GM03348 (cell line): ENCODE measurements at places on chromosomes 3 and 15.
A peak's percentile ranks its signal among the peaks of the same experiment; 100 is the strongest.

- DNase-seq, result no peak
These were observed 352.5 kb upstream of the DCBLD2 start for GRCh38 chr3:99253963-99254355.

DNA sequence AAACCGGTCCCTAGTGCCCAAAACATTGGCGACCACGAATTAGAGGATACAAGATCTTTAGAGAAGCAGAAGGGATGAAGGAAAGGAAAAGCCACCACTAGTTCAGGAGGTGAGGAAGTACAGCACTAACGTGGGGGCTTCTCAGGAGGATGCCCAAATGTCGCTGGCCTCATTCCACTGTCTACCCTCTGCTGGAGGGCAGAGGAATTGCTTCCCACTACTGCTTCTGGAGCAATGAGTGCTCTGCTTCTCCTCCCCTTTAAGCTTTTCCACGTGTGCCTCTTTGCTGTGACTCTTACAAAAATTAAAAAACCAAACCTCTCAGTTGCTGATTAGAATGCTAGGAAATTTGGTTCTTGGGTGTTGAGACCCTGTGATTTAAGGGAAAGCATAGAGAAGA lies 281.3 kb downstream of the CLSTN2 start:
- peak; percentile 23 for DNase-seq

DNA sequence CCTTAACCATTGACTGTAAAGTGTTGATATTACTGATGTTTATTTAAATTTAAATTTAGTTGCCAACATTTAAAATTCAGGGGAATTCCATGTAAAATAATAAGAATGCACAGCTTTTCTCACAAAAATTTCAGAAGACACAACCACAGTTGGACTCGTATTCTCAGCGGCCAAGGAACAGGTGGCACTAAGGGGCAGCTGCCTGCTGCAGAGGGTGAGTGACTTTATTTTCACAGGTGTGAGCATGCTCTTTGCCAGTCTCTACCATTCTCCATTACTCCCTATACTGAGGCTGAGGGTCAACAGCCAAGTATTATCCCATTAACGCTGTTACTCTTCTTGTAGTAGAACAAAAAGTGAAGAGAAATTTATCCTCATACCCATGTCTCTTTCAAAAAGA lies 92.1 kb upstream of the GADL1 start:
- DNase-seq, result no peak

DNA sequence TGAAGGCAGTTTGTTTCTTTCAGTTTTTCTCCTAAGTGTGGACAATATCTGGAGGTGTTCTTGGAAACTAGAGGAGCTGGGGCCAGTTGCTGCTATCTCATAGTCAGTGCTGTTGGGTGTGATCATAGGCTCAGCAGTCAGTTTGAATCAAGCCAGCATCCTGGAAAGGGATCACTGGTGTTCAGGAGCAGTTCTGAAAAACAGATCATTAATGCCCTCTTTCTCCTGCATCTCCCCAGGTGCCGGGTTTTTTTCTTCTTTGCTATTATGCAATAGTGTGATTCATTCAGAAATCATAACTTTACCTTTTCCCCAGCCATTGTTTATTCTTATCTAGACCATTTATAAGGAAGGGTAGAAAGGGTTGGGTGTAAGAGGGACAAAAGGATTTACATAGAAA lies 24.0 kb downstream of the LNP1 start:
- DNase-seq, result no peak

DNA sequence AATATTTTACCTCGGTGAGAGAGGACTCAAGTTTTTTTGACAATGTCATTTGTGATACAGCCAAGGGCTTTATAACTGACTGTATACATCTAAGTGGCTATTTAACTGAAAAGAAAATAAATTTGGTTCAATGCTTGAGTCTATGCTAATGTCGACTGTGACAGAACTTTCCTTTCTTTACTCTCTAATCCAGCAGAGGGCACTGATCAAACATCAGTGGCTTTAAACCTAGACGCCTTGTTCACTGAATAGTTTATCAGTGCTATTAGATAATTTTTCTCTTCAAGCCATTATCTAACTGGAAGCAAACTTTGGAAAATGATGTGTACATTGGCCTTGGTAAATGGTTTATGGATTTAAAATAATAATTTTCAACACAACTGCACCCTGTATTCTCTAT lies 285.1 kb downstream of the CHL1 start:
- no peak for DNase-seq

- DNase-seq, result no peak
These were observed 310.7 kb downstream of the DIPK2A start for GRCh38 chr3:144282313-144282712.

- DNase-seq, result no peak
These were observed 17.5 kb downstream of the SHC4 start for GRCh38 chr15:48946074-48946839.

DNA sequence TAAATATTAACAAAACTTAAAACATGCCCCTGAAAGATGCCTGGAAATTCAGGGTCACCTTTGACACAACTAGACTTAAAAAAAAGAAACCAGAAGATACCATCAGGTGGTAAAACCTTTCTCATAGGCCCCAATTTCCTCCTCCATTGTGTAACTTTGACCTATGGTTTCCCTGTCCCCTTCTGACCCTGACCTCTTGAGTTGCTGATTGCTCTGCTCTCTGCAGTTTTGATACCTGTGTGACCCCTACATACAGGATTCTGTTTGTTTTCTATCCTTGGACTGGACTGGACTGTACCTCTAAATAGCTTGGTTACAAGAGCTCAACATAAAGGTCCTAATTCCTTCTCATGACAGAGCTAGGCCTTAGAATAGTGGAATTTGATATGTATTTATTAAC lies 220.6 kb downstream of the ZIC4 start:
- no peak for DNase-seq

DNA sequence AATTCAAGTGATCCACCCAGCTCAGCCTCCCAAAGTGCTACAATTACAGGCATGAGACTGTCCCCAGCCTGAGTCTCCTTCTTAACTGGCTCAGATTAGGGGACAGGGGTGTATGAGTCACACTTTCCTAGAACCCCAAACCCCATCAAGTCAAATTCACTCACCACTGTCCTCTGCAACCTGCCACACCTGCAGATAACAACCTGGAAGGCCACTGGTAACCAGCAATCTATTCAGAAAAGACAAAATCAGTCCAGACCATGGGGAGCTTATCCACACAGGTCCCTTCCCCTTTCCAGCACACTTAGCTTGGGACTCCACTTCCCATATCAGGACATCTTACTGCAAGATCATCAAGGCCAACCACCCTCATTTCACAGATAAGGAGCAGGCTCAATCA lies 6.4 kb downstream of the WDR73 start:
- no peak for DNase-seq

DNA sequence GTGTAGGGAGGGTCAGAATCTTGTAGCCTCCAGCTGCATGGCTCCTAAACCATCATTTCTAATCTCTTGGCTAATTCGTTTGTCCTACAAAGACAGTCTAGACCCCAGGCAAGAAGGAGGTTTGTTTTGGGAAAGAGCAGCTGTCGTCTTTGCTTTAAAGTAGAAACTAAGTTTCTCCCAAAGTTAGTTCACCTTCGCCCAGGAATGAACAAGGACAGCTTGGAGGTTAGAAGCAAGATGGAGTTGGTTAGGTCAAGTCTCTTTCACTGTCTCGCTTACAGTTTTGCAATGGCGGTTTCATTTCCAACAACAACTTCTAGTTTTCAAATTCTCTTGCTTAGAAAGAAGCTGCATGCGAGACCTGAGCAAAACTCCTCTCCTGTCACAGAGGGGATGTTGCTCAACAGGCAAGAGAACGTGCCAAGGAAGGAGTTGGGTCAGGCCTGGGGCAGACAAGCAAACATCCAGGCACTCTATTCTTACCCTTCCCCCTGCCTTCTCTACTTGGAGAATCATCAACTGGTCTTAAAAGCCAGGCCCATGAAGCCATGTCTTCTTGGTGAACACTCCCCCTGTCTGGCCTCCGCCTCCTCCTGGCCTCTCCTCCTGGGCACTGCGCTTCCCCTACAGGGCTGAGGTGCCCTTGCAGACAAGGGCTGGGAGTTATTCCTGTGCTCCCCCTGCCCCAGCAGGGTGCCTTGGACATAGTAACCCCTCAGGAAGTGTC lies 57.6 kb downstream of the TMEM44 start:
- peak; percentile 72 for DNase-seq

- DNase-seq, result no peak
These were observed 30.0 kb upstream of the CACNA1D start for GRCh38 chr3:53464424-53464823.

- no peak for DNase-seq
These were observed 155.6 kb downstream of the ADAM10 start for GRCh38 chr15:58593870-58594269.

- no peak for DNase-seq
These were observed 75.4 kb downstream of the CDC25A start for GRCh38 chr3:48112813-48113212.

DNA sequence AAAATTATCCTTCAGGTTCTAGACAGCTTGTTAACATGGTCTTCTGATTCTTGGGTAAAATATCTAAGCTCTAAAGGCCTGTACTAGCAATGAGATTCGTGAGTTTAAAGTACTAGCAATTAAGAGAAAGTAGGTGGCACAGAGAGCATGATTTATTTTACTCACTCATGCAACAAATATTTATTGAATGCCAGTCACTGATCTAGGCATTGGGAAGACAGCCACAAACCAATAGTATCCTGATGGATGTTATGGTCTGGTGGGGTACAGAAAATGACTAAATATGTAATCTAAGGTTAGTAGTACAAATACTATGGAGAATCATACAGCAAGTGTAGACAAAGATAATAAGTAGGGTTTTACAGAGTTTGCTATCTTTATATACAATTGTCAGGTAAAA lies 751.3 kb downstream of the ZNF385D start:
- no peak for DNase-seq

DNA sequence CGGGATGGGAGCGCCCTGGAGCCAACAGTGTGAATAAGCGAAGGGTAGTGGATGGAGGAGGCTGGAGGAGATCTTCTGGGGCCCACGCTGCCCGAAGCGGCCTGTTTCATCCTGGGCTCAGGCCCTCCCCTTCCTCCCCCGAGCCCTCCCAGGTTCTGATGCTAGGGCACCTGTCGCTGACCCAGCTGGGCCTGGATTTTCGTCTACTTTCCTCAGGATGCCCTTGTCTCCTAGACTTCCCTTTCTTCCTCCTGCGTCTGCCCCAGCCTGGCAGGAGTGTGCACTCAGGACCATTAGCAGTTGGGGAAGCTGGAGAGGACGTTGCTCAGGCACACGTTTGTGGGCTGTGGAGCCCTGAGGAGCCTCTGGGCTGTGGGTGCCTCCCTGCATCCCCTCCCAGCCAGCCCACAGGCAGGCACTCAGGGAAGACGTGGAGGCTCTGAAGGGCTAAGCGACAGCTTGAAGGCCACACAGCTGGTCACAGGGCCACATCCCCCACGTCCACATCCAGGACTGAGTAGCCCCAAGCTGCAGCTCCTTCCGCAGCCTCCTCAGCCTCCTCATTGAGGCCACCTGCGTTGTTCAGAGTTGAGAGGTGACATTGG lies 23.9 kb upstream of the PIGZ start:
- DNase-seq, result no peak

GRCh38 chr3:23068016-23068728 lies 135.0 kb upstream of the UBE2E2 start:
- no peak for DNase-seq

DNA sequence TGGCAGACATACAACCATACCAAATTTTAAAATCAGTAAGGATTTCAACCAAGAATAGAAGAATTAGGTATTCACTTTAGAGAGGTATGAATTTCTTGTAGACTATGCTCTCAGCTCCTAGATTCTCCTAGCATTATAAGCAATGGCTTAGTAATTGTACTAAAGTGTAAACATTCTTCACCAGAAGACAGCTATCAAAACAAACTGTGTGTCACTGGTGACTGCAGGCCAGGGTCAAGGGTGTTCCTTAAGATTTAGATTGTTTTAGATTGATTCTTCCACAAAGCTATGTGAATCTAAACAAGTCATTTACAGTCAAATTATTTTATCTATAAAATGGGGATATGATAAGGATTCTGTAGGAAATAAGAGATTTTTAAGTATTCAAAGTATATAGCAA lies 23.1 kb upstream of the GP5 start:
- no peak for DNase-seq

DNA sequence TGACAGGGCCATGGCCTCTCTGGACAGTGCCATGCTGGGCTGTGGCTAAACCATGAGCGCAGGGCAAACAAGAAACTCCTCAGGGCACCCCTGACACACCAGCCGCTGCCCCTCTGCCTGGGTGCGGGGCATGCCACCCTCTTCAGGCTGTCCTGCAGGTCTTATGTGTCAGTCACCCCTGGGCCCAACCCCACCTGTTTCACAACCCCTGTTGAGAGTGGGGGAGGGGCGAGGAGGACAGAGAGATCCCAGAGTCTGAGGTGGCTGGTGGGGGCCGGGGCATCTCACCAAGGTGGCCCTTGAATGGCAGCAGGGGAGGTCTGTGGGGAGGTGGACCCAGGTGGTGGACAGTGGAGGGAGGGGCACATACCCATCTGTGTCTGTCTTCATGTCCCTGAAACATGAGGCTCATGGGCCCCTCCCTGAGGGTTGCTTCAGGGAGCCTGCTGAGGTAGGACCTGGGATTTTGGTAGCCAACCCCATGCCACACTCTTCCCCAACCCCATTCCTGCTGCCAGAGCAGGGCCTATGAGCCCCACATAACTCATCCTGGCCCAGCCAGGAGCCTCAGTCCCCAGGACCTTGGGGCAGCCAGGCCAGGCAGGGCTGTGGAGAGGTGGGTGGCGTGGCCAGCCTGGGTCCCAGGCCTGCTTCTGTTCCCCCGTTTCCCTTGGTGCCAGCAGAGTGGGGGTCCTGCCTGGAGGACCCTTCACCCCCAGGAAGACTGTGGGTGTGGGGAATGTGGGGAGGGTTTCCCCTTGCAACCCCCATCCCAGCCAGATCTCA lies 1.7 kb upstream of the STAB1 start:
- DNase-seq, result no peak

DNA sequence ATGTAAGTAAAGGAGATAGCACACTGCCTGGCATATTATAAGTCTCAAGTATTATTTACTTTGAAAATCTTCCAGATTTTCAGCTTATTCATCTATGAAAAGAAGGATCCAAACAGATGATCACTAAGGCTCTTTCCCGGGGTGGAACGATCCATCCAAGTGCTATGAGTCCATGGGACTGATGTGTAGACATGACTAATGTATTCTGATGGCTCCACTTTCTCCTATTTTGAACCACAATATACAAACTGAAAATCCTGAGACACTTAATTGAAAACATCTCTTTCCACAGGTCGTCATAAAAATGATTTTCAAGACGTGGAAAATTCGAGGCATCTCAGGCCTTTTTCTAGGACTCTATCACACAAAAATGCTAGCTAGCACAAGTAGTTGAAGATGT lies 33.4 kb upstream of the CHRM5 start:
- peak; percentile 51 for DNase-seq

- DNase-seq, result peak; percentile 22
These were observed 594.0 kb upstream of the UBE2E2 start for GRCh38 chr3:22609139-22609538.

DNA sequence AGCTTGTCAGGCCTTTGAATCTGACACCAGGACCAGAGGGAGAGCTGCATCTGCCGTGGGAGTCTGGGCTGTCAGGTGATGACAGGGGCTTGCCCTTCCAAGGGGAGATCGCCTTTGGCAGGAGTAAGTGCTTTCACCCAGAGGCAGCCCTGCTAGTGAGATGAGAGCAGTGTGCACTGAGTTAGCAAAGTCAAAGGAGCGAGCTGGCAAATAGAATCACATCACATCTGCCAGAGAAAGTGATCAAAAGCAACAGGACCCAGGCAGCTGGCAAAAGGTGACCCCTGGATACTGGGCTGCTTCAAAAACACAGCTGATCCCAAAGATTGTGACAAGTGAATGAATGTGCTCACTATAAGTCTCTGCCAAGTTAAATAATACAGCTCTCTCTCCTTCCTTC lies 36.1 kb upstream of the PYDC2 start:
- no peak for DNase-seq
